ENCODE measurements at places on chromosomes 4 and X. TPM values are rescaled to one million over a fixed set of nuclear protein-coding genes. Genes with fewer than 3 reads are reported as not detected.

The MAGEA12 gene
- not detected for total RNA-seq

The RELL1 gene
- total RNA-seq = 17.4 TPM

DNA sequence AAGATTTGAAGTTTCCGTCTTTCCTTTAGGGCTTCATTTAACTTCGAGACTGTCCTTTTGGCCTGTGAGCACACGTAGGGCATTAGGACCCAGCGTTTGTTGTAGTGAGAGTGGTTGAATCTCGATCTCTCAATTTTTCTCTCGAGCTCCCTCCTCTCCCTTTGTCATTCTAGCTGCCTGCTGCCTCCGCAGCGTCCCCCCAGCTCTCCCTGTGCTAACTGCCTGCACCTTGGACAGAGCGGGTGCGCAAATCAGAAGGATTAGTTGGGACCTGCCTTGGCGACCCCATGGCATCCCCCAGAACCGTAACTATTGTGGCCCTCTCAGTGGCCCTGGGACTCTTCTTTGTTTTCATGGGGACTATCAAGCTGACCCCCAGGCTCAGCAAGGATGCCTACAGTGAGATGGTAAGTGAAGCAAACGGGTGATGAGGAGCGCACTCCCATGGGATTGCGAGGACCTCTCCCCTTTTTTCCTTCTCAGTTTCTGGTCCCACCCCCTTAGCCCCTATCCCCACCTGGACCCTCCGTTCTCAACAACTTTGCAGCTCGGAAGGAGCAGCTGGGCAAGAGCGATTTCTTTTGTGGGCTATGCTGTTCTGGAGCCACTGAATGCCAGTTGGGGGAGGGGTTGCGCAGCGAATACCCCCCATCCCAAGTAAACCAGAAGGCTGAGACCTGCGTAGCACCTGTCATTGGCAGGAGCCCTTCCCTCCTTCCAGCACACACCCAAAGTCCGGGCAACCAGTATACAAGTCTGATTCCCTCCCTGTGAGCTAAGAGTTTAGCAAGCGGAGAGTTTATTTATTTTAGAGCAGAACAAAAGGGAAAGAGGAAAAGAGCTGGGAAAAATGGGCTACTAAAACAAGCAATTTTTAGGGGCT is at the start of gene TMEM35A:
Gene TMEM35A, plus strand, starts transcription at position 164 of the 883 bp plus-strand sequence. Its CDS starts 124 bp downstream, at position 288.
- no peak for DNase-seq

- no peak for DNase-seq
Observed at GRCh38 chrX:72247206-72247942, 8.5 kb upstream of the ERCC6L start.

- no peak for DNase-seq
Observed at GRCh38 chrX:41600291-41600690, 88.5 kb upstream of the GPR34 start.

GRCh38 chrX:7934026-7934425 is 6.8 kb upstream of the PNPLA4 start:
- DNase-seq = no peak

The PASD1 gene
- total RNA-seq = not detected

DNA sequence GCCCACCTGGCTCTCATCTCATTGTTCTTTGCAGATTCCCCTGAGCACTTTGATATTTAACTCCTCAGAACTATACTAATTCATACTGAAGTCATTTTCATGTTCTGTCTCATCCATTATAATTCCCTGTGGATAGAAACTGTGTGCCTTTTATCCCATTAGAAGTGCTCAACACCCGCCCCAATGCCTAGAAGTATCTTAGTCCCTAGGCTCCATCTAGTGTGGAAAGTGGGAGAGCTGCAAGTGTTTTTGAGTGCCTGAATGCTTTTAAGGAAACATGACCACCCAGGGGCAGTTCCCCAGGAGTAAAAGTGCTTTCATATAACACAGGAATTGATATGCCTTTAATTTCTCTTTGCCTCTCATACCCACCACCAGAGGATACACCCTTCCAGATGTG is 117.0 kb downstream of the CHRDL1 start:
- DNase-seq = no peak

DNA sequence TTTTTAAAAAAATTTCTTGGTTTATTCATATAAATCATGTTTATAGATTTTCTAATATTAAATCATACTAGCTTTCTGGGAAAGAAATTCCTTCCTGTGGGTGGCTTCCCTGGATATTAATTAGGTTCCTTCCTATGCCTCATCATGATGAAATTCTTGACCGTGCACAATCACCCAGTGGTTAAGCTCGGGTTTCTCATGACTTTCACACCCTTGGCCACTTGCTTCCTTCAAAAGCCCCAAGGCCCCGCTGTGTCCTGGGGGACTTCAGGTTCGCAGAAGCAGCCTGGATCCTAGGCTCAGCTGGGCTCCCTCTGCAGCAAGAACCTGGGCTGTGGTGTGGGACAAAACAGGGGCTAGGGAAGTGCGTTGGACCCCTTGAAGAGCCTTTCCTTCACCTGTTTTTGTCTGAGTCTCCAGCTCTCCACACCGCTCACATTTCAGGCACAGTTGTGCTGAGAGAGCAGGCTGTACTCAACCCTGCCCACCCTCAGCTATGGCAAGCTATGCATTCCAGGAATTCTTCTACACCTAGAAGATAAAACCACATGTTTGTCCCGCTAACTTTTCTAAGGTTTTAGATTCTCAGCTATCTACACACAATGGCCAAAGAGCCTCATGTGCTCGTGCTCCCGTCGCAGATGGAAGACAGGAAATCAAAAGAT is 48.9 kb upstream of the TMSB15B start:
- DNase-seq = no peak

DNA sequence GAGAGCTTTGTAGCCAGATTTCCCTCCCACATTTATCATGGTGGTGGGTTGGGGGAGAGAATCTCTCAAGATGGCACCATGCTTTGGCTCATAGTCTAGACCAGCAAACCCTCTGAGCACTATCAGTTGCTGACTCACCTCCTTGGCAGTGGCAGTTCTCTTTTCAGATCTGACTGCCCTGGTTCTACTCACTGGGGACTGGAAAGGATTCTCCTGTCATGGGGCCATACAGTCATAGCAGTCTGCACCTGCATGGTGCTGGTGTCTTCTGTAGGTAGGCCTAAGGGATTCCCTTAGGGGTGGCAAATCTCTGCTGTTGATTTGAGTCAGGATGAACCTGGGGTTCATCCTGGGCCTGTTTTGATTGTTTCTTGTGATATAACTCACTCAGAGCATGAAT is 2.6 kb downstream of the TEX13B start:
- no peak for DNase-seq

The CXorf49B gene
- not detected for total RNA-seq

DNA sequence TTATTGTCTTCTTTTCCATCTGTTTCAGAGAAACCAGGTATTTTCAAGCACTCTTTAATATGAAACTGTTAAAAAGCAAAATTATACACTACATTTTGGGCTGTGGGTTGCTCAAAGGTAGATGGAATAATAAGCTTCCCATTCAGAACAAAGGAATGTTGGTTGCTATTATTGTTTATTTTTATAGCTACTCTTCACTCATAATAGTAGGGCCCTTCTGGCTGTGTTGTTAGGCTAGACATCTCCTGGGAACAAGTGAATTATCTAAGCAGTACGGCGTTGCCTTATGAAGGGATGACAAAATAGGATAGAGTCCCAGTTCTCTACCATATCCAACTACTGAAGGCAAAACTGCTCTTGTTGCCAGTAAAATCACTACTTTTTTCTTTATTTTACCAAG is 34.2 kb downstream of the TENM3 start:
- DNase-seq = no peak

The LRIT3 gene
- 0.13 TPM for total RNA-seq

The PTCHD1 gene
- 0.05 TPM for total RNA-seq

- no peak for DNase-seq
Observed at GRCh38 chr4:17358241-17358640, 153.6 kb downstream of the QDPR start.

The PUDP gene
- total RNA-seq = 21.9 TPM

DNA sequence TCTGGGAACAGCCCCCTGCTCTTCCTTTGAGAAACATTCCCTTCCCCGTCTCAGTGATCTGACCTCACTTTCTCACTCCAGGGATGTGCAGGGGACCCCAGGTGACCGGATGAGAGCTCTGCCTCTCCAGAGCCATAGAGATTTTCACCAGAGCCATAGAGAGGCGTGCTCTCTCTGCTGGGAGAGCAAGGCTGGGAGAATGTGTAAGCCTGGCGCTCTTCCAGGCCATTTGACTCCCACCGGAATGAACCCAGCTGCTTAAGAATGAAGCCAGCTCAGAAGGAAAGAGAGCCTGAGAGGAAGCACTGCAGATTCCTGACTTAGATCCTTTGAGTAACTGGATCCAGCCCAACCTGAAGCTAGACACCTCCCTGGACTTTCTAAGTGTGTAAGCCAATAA is 106.4 kb downstream of the DHX15 start:
- no peak for DNase-seq

The TMEM271 gene
- not detected for total RNA-seq

The CSTF2 gene
- 12.2 TPM for total RNA-seq

DNA sequence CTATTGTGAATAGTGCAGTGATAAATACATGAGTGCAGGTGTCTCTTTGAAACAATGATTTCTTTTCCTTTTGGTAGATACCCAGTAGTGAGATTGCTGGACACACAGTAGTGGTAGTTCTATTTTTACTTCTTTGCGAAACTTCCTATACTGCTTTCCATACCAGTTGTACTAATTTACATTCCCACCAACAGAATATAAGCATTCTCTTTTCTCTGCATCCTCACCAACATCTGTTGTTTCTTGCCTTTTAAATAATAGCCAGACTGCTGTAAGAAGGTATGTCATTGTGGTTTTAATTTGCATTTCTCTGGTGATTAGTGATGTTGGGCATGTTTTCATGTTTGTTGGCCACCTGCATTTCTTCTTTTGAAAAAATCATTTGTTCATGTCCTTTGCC is 105.9 kb downstream of the COL4A6 start:
- DNase-seq = no peak

The CCNI gene
- total RNA-seq = 320 TPM

The GABRB1 gene
- total RNA-seq = not detected

GRCh38 chr4:183348136-183348535 is 25.9 kb upstream of the CLDN24 start:
- no peak for DNase-seq

All from osteocyte (in vitro differentiated cells).